ENCODE measurements at places on chromosomes 7 and 10.

GRCh38 chr7:153891990-153892389 is 160.2 kb upstream of the DPP6 start:
- no peak for DNase-seq

- no peak for DNase-seq
Observed at GRCh38 chr10:16105082-16105481, 244.8 kb upstream of the MINDY3 start.

DNA sequence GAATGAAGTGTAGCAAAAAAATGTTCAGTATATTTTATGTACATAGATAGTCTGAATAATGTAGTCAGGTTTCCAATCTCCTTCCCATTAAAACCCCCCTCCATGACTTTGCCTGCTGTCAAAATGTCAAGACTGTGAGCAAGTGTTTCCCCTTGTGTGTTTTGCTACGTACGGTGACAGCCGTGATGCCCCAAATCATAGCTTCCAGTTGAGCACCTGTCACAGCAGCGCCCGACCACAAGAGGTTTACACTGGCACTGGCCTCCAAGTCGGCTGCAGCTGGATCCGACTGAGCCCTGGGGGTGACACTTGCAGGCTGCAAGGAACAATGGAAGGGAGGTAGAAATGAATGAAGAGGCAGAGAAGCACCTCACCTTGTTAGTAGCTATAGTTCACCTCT is 62.3 kb downstream of the LAMB4 start:
- no peak for DNase-seq

GRCh38 chr10:119206603-119207365 is 587 bp upstream of the GRK5 start:
- peak; percentile 72 for DNase-seq

DNA sequence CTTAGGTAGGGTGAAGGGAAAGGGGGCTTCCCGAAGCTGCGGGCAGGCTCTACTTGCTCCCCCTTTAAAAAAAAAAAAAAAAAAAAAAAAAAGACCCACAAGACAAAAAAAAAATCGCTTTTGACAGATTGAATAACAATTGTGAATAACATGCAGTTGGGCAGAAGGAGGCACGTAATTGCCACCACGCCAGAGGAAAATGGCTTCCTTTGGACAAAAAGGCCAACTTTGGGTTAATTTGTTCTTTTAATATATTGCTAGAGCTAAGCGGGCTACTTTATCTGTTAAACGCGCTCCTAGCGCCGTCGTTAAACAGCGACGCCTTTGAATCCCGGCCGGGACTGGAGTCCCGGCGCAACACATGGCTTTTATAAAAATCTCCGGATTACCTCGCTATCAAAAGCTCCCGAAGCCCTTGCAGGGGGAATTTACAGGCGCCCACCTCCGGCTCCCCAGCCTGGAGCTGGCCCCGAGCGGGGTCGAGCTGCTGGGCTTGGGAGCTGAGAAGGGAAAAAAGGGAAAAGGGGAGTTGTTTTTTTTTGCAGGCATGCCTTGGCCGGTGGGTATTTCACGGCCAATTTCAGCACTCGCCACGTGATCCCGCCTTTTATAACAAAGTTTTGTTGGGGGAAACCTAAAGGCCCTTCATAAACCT is 1.2 kb downstream of the HOXA11 start:
- no peak for DNase-seq

GRCh38 chr7:70188901-70189650 is 590.8 kb downstream of the AUTS2 start:
- no peak for DNase-seq

DNA sequence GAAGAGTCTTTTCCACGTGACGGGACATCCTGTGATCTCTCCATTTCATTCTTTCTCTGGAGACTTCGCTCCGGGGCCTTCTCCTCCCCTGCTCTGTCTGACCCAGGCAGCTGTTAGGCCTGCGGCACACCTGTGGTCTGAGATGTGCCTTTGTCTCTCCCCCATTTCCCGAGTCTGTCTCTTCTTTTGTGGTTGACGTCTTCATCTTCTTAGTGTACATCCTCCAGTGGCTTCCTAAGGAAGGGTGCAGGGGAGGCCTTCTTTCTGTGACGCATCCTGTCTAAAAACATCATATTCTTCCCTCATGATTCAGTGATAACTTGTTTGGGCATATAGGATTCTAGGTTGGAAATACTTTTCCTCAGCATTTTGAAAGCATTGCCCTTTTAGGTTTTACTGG is 17.2 kb upstream of the ATP6V0E2 start:
- DNase-seq: peak; percentile 49

DNA sequence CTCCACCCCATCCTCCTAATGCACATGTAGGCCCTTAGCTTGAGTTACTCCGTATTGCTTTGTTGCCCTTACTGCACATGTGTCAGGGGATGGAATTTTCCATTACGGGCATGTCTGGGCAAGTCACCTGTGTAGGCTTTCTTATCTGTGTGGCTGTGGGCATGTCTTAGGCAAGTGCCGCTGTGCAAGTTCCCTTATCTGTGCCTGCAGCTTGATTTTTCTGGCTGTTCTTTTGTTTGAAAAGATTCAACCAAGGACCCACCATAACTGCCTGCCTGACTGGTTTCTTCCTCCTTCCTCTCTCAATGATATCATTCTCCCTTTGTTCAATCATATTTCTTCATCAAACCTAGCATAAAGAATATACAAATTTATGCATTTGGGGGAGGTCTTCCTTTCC is 88.5 kb downstream of the AKR1D1 start:
- DNase-seq: no peak

DNA sequence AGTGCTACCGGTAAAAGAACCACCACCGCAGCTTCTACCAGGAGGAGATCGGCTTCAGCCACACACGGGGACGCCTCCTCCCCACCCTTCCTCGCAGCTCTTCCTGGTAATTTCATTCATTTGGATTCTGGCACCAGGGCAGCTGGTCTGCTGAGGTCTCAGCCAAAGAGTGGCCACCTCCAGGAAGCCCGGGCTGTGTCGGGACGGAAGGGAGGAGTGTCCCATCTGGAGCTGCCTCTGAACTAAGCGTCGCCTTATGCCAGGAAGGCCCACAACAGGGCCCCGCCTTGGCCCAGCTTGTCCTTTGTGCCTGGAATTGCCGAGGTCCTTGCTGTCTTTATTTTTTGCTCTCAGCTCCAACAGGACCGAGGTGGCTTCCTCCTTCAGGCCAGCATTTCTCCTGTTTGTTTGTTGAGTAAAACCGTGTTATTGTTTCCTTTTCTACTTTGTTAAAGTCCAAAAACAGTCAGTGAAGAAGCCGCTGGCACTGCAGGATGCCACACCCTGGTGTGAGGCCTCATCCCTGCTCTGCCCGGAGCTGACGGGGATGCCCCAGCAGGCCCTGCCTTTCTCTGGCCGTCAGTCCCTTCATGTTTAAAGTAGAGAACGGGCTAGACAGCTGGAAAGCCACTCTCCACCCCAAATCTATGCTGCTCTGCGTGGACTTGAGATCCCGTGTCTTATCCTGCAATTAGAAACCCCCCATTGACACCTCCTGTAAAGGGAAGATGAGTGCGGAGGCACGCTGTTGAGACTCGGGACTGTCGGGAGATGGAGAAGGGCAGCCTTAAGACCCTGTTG is 24.5 kb upstream of the TTYH3 start:
- no peak for DNase-seq

- no peak for DNase-seq
Observed at GRCh38 chr10:61643316-61643751, 19.4 kb upstream of the CABCOCO1 start.

DNA sequence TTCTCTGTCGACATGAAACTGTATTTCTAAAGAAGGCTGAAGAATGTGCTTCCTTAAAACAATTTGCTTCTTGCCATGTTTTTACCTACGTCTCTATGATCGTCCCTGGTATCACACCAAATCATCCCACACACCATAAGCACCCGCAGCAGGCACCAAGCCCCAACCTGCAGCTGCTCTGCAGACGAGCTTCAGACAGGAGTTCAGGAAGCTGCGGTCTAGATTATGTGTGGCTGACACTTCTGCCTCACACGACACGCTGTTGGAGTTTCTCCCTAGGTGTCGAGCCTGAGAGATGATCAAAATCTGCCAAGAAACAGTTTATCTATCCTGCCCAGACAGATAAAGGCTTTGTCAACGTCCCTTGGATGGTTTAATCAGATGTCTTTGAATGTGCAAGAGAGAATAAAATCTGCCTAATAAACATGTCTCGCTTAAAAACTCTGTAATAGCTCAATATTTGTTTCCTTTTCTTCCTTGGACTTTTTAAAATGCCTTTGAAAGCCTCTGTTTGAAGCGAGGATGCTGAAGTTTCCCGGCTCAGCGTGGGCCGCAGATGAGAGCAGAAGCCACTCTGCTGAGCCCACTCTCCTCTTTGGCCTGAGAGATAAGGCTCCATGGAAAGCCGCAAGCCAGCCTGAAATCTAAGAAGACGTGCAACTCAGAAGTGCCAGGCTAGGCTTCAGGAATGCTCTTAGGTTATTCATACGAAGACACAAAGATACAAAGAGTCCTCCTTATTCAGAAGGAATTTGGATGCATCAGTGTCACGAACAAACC is 158.3 kb upstream of the PFKP start:
- peak; percentile 45 for DNase-seq

DNA sequence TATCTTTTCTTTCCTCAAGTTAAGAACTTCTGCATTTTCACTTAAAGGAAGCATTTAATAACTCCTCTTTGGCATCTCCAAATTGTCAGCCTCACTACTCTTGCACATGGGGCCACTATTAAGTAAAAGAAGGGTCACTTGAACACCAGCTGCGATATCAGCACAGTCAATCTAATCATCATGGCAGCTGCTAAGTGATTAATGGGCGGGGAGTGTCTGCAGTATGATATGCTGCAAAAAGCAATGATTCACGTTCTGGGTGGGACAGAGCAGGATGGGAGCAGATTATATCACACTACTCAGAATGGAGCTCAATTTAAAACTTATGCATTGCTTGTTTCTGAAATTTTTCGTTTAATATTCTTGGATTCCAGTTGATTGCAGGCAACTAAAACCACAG is 447.4 kb upstream of the PFKP start:
- no peak for DNase-seq

- no peak for DNase-seq
Observed at GRCh38 chr7:136654406-136654805, 214.0 kb upstream of the CHRM2 start.

- no peak for DNase-seq
Observed at GRCh38 chr7:41869997-41870396, 167.1 kb upstream of the INHBA start.

DNA sequence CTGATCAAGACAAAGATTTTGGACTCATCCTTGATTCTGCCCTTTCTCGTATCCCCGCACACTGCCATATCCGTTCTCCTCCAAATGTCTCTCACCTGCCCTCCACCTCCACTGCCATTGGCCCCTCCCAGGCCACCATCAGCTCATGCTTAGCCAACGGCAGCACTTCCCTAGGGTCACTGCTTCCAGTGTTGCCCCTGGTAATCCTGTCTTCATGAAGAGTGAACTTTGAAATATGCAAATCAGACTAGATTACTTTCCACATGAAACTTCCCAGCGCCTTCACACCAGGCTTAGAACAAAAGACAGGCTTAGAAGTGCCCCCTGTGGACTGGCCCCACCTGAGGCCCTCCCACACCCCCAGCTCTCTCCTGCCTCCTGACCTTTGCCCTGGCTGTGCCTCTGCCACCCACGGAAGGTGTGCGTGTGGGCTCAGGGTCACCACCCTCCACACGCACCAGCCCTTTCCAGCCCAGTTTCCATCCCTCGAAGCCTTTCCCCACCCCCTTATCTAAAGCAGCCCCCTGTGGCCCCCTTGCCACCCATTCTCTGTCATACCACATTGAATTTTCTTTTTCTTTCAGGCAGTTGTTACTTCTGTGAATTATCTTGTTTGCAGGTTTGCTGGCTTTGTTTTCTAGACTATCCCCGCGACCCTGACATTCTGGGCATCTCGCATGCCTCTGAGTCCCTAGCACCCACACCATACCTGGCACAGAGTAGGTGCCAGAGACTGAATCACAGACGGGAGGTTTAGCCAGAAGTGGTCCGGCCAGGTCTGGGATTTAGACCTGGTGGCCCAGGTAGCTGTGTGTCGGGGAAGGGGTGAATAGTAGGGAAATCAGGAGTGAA is 26.8 kb upstream of the C10orf53 start:
- DNase-seq: no peak

- DNase-seq: no peak
Observed at GRCh38 chr10:4189281-4189680, 404.3 kb upstream of the KLF6 start.

GRCh38 chr7:114229246-114229645 is 185.4 kb upstream of the FOXP2 start:
- DNase-seq: no peak

DNA sequence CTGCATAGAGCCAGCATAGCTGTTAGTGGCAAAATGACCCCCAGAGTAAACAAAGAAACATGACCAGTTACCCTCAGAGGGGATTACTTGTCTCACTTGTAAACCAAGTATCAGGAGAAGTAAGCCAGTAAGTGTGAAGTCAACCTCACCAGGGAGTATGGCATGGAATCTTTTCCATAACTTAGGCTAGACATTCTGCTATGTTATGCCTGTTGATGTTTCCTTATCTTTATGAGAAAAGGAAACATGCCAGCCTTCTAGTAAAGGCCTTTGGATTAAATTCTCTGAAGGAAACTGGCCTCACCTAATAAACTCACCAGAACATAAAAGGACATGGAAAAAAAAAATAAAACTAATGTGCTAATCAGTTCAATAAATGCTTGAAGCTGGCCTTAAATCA is 87.7 kb downstream of the SEM1 start:
- no peak for DNase-seq

DNA sequence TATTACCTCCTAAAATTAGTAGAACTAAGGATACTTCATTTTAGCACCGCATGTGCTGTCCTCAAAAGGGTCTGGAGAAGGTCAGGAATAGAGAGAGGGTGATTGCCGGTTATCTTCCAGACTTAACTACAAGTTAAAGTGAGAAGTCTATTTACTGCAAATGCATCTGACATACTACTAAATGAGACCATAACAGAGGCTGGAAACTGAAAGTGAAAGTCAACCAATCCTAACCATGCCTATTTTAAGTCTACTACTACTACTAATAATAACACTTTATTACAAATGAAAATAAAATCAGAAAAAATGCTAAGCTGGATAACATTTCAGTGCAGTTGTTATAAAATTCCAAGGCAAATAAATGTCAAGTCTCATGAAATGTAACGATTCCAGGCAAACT is 244.7 kb downstream of the KIF20B start:
- DNase-seq: no peak

DNA sequence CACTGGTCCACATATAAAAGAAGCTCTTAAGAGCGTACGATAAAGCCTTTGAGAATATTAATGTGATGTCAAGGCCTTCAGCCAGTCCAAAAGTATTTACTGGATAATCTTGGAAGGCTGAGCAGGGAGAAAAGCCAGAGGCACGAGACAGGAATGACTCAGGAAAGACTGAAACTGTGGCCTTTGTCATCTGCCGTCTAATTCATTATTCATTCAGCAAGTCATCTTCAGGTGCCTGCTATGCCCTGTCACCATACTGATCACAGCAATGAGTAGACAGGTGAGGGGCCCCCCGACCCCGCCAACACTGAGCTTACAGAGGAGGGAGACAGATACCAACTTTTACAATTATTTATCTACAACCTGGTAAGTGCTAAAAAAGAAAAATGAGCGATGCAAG is 78.9 kb downstream of the VOPP1 start:
- DNase-seq: no peak

DNA sequence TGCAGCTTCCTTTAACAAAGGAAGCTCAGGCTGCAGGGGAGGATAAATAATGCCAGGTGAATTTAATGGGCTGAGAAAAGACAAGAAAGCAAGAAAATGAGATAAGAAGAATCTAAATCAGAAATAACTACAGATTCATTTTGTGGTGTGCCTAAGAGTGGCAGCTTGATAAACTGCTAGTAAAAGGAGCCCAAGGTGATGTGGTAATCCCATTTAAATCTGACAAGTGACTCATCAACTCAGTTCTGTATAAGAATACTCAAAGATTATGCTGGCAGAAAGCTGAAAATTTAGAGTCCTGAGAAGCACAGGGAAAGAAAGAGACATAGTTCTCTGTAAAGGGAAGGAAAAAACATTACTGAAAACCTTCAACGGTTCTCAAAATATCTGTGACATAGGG is 109.4 kb upstream of the PDE1C start:
- DNase-seq: no peak

All from activated CD8-positive, alpha-beta T cell treated with anti-CD3 and anti-CD28 coated beads for 36 hours (primary cell).